ENCODE measurements at places on chromosomes 1 and 21.
A peak's percentile ranks its signal among the peaks of the same experiment; 100 is the strongest.

DNA sequence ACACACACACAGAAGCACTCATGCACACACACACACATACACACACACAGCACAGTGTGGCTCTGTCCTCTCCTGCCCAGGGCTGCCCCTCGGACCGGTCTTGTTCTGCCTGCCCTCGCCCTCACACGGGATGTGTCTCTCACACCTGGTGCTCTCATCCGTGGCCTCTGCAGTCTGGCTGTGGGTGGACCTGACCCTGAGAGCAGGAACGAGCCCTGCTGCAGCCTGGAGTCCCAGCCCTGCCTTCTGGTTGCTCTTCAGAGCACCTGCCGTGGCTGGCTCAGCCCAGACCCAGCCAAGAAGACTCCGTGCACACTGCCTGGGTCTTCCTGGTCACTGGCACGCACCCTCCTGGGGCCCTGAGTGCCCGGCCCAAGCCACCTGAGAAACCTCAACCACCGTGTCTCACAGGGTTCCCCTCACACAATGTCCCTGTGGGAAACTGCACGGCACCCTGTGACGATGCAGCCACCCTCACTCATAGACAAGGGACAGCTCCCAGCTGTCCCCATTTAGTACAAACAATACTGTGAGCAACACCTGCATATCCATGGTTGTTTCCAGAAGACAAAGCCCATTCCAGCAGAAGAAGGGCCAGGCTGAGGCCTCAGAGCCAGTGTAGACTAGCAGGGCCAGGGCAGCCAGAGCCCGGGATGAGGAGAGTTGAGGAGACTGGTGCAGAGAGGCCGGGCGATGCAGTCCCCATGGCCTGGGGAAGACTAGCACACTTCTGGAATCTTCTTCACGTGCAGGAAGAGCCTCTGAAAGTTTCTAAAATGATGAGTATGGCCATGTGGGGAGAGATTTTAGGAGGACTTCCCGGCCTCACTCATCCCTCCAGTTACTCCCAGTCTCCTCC is 234.0 kb downstream of the NPHP4 start:
- DNase-seq: no peak

DNA sequence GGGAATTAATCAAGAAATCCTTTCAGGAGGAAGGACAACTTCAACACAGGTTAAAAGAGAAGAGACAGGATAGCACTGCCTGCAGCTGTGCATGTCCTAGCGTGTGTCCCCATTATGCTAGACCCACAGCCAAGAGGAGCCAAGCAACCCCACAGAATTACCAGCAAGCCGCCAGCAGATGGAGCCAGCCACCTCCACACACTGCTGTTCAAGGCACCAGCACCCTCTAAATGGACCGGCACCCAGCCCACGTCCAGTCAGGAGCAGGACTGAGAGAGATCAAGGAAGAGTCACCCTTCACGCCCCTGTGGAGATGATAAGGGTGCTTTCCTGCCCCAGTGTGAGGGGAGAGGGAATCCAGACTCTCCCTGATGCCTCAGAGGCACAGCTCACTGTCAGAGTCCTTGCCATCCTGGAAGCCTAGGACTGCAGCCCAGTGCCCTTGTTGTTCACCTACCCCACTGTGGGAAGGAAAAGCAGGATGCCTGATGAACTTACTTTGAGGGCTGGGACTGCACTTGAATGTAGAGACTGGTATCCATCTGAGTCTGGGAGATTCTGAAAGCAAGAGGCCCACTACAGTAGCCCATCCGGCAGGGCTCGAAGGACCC is 37.1 kb upstream of the CTTNBP2NL start:
- DNase-seq: peak; percentile 22

GRCh38 chr1:238953448-238954010 is 432.8 kb upstream of the CHRM3 start:
- no peak for DNase-seq

DNA sequence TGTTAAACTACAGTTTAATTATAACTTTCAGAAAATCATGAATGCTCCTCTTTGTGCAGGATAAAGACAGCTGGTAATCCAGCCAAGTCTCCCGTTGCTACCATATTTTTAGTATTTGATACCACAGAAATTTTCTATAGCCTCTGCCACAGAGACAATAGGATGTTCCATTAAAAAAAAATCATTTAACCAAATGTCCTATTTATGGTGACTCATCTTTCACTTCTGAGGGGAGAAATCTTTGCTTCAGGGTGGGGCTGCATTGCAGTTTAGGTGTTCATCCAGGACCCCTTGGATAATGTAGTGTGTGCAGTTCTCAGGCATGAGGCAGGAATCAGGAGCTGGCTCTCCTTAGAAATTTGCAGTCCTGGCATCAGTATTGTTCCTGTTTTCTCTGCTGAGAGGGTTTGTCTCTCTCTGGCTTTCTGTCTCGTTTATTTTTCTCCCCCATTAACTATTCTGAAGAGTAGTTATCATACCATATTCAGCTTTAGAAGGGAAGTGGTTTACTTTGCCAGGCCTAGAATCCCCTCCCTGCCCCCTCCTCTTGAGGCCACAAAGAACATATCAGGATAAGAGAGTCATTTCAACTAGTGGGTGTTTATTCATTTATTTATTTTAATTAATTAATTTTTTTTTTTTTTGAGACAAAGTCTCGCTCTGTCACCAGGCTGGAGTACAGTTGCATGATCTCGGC is 3.1 kb downstream of the PRUNE1 start:
- DNase-seq: no peak

- no peak for DNase-seq
Measured at GRCh38 chr1:178702146-178702545, 22.9 kb upstream of the RALGPS2 start.

All from HS-27A (cell line).